ENCODE measurements at places on chromosomes 5 and 9. TPM values are rescaled to one million over a fixed set of nuclear protein-coding genes. Genes with fewer than 3 reads are reported as not detected.
A peak's percentile ranks its signal among the peaks of the same experiment; 100 is the strongest.

NEURL1B gene
- polyA plus RNA-seq: 14.8 TPM

UNC13B gene
- polyA plus RNA-seq: 29.6 TPM

SYK gene
- polyA plus RNA-seq: 28.3 TPM

- DNase-seq: no peak
These were observed 35.8 kb upstream of the ZNF608 start for GRCh38 chr5:124782262-124782661.

- no peak for DNase-seq
These were observed 90.7 kb upstream of the DHFR start for GRCh38 chr5:80745490-80745889.

DNA sequence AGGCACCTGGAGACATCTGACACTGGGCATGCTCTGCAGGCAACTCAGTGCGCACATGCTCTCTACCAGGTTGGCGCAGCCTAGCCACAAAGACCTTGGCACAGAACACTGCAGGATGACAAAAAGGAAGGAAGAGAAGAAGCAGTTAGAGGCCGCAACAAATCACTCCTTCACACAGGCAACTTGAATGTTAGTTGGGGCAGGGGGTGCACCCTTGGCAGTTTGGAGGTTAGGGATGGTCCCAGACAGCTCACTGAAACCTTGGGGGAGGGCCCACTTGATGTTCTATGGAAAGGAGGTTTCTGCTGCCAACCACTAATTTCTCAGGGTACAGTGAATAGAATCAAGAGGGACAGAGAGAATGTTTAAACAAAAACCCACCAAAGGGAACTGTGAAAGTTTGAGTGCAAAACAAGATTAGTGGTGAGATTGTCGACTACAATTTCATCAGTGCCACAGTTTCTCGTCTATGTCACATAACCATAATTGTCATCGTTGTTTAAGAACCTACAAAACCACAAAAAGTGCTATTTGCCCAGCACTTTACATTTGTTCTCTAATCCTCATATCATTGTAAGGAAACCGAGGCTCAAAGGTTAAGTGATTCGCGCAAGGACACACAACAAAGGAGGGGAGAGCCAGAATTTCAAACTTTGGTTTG is 48.7 kb downstream of the FBXW11 start:
- DNase-seq: no peak

- DNase-seq: no peak
These were observed 44.2 kb downstream of the GDA start for GRCh38 chr9:72193478-72193881.

DNA sequence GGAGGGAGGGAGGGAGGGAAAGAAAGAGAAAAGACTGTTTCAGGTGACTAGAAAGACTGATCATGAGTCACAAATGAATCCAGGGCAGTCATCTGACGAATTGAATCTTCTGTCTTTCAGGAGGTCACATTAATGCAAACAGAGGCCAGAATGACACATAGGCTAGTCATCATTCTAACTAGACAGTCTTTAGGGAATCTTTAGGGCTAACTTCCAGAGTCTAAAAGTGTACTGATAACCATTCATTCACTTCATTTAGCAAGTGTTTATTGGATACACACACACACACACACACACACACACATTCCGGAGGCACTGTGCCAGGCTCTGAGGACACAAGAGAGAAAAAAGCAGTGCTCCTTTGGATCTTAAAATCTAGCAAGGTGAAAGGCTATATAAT is 156.7 kb downstream of the EBF1 start:
- DNase-seq: no peak

GRCh38 chr9:70601000-70601951 is 186.8 kb upstream of the KLF9 start:
- DNase-seq: peak; percentile 54

Measured in renal cortex interstitium (tissue), 15 donors.